Smooth muscle cell of the coronary artery (primary cell): ENCODE measurements at places on chromosomes 16 and 17. TPM values are rescaled to one million over a fixed set of nuclear protein-coding genes. Genes with fewer than 3 reads are reported as not detected.

Gene KRTAP2-2
- not detected in 2 replicates for total RNA-seq

Gene HBM
- not detected in 2 replicates for total RNA-seq

Gene TBC1D3I
- 0.08 TPM in 1 of 2 replicates, not detected in the other for total RNA-seq

Gene KCTD2
- 10.4 and 26.4 TPM in 2 replicates for total RNA-seq

Gene AIPL1
- total RNA-seq, result not detected in 2 replicates

Gene RAB37
- total RNA-seq, result 0.15 TPM in 1 of 2 replicates, not detected in the other

Gene FOXC2
- 4.1 TPM in 1 of 2 replicates, not detected in the other for total RNA-seq

Gene ZPBP2
- not detected in 2 replicates for total RNA-seq

Gene GCGR
- total RNA-seq, result not detected in 2 replicates

Gene TEKT5
- not detected in 2 replicates for total RNA-seq

Gene HOXB6
- 0.08 and 0.12 TPM in 2 replicates for total RNA-seq

Gene SCNN1B
- not detected in 2 replicates for total RNA-seq
